ENCODE measurements at places on chromosomes 7 and 10.
A peak's percentile ranks its signal among the peaks of the same experiment; 100 is the strongest.

DNA sequence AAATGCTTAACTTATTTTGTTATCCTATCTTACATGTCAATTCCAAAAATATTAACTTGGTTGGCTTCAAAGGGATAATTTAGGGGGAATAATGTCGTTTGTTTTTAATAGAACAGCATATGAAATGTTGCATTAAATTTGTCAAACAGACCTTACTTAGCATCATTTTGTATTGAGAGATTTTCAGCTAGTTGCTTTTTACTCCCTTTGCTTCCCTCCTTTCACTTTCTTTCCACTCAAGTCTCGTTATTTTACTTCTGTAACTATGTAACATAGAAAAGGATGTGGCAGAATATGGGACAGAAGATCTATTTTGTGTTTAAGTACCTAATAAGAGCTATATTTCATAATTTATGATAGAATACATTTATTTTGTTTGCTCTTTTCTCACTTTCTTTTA lies 2.6 kb downstream of the PHYHIPL start:
- no peak for DNase-seq

- DNase-seq: no peak
Observed at GRCh38 chr7:81693080-81693479, 76.8 kb downstream of the HGF start.

- DNase-seq: no peak
Observed at GRCh38 chr7:155969192-155969929, 157.1 kb upstream of the SHH start.

DNA sequence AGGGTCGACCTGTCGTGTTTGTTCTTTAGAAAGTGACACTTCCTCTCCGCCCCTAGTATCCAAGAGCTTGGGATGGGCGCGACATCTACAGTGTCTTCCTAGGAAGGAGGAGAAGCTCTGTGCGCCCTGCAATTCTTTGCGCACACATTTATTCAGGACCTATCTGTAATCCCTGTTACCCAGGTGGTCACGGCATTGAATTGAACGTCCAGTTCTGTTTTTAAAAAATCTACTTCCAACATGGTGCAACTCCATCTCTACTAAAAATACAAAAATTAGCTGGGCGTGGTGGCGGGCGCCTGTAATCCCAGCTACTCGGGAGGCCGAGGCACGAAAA lies 606 bp upstream of the LAMB1 start:
- DNase-seq: no peak

GRCh38 chr7:45683556-45684148 lies 109.5 kb downstream of the ADCY1 start:
- no peak for DNase-seq

DNA sequence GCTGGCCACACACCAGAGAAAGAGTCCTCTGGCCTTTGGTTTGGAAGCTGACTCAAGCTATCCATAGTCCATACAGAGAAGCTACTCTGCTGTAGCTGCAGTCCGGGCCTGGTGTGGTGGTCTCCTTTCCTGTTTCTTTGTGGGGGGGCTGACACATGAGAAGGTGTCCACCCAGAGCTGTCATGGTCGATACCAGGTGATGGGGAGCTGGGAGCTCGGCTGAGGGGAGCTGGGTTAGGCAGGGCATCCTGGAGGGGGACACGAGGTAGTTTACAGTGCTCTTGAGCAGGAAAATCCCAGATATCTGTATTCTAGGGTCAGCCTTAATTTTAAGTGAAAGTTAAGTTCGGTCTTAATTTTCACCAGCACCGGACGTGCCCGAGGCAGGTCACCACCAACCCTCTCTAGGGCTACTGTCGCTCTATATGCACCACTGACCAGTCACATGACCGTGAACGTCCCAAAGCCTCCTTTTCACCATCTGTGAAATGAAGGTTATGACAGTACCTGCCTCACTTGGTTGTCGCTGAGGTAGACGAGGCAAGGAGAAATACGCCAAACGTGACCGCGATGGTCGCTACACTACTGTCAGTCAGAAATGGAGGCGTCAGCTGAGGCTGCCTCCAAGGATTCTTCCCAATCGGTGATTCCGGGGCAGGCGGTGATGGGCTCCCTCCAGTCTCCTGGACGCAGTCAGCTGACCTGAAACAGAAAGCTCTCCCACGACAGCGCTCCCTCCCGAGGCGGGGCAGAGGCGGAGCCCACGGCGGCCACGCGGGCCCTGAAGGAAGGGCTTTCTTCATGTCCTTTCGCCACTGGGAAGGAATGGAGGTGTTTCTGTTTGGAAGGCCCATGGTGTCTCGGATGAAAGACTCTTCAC lies 69.4 kb upstream of the SHH start:
- DNase-seq: no peak

- no peak for DNase-seq
Observed at GRCh38 chr7:38858259-38858884, 50.6 kb downstream of the VPS41 start.

GRCh38 chr10:124230635-124231167 lies 137.3 kb upstream of the CHST15 start:
- DNase-seq: no peak

DNA sequence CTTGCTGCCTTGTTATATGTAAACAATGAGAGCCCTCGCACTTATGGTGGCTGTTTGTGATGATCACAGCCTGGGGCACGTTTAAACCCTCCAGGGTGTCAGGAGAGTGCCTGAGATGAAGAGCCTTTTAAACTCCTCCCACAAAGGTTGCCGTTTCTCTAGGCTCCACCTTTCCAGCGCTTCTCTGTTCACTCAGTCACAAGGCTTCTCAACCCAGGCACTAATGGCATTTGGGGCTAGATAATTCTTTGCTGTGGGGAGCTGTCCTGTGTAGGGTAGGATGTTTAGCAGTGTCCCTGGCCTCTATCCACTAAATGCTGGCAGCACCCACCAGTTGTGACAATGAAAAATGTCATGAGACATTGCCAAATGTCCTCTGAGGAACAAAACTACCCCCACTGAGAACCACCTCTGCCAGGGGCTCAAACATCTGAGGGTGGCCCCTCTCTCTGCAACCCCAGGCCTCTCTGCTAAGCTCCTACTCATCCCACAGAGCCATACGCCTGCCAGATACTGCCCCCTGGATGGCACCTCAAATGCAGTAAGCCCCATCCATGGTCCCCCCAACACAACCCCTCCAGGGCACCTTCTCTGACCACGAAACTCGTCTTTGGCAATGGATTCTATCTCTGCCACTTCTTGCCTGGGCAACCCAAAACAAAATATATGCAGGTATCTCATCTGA lies 144.3 kb upstream of the ZMIZ1 start:
- DNase-seq: no peak

- peak; percentile 79 for DNase-seq
Observed at GRCh38 chr7:50467817-50468610, 17.9 kb upstream of the FIGNL1 start.

DNA sequence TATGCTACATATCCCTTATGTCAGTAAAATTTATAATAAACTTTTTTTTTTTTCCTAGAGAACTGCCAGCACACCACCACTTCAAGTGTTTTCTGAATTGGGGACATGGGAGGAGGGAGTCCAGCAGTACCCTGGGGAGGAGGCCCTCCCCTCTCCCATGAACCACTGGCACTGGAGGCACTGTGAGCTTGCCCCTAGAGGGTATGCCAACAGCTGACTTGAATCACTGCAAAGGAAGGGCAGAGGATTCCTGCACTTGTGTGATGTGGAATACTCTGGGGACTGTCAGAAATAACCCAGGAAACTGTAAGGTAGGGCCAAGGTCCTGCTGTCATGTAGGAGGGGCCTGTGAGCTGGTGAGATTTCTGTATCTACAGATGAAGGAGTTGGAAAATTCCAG lies 8.5 kb upstream of the ARMS2 start:
- no peak for DNase-seq

DNA sequence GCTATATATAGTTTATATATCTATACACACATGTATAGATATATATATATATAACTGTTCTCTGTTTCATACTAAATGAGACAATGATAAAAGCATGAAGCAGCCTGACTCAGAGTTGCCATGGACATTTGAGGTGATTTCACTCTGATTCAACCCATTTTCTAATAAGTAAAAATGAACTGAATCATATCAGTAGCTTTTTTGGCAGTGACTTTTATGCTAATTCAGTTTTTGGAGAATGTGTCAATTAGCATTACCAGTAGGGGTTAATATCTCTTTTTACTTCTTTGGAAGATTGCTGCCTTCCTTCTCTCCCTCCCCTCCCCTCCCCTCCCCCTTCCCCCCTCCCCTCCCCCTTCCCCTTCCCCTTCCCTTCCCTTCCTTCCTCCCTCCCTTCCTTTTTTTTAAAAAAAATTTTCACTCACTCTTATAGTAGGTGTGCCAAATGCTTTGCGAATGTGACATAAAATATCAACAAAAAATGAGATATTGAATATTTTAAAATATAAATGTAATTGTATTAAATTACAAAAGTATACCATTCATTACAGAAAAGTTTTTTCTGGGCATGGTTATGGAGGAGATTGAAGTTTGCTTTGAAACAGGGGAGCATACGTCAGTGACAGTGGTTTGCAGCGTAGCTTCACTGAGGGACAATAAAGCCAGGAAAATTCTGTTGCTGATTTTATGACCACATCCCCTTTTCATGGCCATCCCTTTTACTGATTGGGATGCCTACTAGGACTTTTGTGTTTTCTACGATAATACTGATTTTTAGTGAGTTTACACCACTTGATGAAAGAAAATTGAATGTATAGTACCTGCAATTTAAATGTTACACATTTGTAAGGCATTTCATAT lies 64.0 kb upstream of the KLF6 start:
- DNase-seq: no peak

DNA sequence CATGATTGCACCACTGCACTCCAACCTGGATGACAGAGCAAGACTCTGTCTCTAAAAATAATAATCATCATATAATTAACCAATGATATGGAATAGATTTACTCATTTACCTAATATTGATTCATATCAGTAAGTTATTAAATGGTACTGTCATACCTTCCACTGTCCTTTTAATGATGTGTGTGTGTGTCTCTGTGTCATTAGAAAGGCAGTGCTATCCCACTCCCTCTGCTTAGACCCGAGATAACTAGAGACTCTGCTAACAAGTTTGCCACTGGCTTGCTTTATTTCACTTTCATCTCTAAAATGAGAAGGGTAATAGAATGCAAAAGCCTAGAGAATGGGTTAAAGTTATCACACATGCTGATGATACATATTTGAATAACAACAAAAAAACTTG lies 21.1 kb downstream of the MCM10 start:
- no peak for DNase-seq

- no peak for DNase-seq
Observed at GRCh38 chr10:86523348-86523747, 1.8 kb upstream of the WAPL start.

DNA sequence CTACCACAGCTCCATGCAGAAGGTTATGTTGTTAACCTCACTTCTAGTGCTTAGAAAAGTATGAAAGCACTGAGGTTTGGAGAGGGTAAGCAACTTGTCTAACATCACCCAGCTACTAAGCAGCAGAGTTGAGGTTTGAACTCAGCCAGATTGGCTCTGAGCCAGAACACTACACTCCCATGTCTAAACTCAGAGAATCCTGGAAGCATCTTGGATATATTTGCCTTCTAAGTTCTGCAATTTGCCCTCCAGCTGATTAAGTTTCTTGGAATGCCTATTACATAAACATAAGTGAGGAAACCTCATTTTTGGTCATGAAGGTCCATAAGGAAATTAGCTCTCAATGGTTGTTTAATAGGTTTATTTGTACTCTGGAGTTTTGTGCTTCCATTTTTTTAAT lies 78.1 kb upstream of the PHYHIPL start:
- DNase-seq: no peak

DNA sequence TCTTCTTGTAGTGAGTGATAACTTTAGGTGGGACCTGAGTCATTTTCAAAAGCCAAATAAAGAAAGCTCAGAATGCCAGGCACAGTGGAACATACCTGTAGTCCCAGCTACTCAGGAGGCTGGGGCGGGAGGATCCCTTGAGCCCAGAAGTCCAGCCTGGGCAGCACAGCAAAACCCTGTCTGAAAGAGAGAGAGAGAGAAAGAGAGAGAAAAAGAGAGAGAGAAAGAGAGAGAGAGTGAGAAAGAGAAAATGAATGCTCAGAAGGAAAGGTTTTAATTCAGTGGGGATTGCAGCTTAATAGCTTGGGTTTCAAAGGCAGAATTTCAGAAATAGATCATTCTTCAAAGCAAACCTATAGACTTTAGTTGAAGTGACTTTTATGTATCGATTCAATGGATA lies 25.7 kb downstream of the GPNMB start:
- no peak for DNase-seq

GRCh38 chr7:37918526-37918925 lies 1.9 kb upstream of the SFRP4 start:
- DNase-seq: no peak

DNA sequence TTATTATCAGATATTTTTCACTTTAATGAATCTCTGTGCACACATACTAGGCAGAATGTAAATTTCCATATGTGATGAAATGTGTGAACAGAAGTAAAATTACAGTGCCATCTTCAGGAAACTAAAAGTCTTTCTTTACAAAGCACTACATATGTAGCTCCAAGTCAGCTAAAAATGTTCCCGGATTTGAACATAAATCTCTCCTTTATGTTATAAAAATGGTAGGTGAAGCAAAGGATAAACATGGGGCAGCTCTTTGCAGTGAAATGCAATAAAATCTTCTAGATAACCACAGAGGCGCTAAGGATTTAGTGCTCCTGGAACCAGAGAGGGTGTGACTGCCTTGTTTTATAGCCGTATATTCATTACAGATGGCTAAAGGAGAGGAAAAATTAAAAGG lies 104.9 kb upstream of the C7orf33 start:
- no peak for DNase-seq

DNA sequence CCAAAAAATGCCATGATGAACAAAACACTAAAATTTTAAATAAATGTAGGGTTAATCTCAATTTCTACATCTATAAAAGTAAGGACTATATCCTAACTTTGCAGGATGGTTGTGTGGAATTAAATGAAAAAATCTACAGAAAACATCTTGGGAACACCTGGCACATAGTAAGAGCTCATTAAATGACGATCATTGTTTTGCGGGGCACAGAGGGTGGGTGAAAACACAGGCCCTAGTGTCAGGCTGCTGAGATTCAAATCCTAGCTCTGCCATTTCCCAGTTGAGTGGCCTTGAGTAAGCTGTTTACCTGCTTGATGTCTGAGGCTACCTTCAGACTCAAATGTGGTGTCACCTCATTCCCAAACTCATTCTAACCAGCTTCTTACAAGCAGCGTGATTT lies 35.6 kb downstream of the BTBD16 start:
- DNase-seq: no peak

DNA sequence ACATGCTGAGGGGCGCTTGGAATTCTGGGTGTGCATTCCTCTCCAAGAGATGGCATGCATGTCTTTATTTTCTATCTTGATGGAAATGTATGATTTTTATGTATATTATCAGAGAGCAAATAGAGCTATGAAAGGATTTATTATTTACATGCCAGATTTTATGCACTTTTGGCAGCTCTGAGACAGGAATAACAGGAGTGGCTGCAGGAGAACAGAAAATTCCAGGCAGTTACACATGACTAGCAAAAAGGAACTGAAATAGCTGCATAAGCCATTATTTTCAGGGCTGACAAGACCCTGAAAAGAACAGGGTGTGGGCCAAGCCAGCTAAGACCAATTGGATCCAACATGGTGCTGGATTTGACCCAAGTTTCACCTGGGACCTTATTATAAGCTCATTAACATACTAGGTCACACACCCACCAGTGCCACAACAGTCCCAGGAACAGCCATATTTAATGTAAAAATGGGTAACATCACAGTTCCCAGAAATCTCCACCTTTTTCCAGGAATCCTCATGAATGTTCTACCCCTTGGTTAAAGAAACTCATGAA lies 43.2 kb upstream of the ACSL5 start:
- no peak for DNase-seq

All from activated CD8-positive, alpha-beta memory T cell treated with anti-CD3 and anti-CD28 coated beads, Interleukin-2, amount 50 U/mL, for 4 hours (primary cell).